Omental fat pad (tissue), 4 donors: ENCODE measurements at places on chromosomes 5 and 9.

DNA sequence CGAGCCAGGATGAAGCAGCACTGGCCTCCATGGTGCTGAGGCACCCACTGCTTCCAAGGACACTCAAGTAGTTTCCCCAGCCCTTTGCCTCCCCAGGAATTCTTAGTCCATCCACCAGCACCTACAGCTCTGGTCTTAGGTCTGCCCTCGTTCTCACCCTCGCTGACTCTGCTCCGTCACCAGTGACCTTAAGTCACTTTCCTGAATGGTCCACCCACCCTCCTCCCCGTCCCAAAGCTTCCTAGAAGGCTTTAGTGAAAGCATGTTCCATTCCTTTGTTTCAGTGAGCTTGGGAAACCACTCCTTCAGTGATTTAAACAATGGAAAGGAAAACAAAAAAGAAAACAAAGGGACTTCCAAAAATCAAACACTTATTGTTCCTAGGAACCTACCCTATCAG lies 54.6 kb upstream of the MAP3K1 start:
- no peak for DNase-seq

DNA sequence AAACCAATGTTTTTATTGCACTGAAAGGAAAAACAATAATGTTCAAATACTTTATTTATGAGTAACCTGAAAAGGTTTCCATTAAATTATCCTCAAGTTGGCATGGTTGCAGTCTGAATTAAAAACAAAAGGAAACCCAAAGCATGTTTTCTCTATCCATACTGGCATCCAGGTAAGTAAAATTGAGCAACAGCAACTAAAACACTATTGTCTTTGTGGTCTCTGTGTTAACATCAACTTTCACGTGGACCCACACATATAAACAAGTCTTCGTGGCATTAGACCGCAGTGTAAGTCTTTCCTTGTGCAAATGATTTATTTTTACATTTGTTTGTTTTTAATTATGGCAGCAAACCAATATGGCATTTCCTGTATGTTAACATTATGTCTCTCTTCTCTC lies 757.6 kb downstream of the SEMA5A start:
- no peak for DNase-seq

DNA sequence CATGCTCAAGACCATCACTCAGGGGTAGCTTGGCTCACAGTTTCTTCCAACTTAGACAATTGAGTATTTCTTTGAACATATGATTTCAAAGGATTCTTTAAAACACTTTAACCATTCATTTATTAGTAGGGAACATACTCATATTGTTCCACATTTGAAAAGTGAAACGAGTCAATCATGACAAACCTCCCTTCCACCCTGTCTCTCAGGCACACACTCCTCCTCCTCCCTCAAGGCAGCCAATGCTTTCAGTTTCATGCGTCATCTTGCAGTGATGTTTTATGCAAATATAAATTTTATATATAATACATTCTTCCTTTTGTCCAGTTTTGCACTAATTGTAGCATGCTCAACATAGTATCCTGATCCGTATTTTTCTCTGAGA lies 126.0 kb upstream of the BOD1 start:
- no peak for DNase-seq

GRCh38 chr5:181160152-181160754 lies 12.9 kb downstream of the OR2V2 start:
- DNase-seq, result no peak

- DNase-seq, result peak; percentile 32
These were observed 1.9 kb downstream of the SPARC start for GRCh38 chr5:151684690-151685361.

- no peak for DNase-seq
These were observed 265.4 kb downstream of the EDIL3 start for GRCh38 chr5:84119252-84119651.

- no peak for DNase-seq
These were observed 7.7 kb downstream of the IL4 start for GRCh38 chr5:132681476-132681831.

DNA sequence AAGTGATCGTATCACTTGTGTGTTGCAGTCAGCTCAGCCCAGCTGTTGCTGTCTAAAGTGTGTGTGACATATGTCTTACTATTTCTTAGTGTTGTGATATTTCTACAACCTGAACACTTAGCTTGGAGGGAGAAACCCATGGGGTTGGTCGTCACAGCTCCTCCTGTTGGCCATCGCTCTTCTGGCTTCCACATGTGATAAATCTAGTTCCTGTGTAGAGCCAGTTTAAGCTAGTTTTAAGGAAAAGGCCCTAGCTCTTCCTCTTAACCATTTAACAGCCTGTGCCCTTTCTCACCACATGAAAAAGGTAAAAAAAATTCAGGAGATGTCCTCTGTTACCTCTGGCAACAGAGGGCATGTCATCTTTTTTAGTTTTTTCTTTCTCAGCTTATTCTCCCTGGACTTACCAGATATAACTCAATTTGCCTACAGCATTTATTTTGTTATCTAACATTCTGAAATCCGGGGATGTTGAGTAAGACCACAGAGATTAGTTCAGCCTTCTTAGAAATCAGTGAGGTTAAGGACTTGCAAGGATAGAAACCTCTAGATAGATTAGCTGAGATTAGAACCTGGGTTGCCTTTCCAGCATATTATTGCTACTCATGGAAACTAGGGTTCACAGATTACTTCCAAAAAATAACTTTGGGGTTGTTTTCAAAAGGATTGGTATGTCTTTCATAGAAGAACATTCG lies 100.4 kb downstream of the GAPVD1 start:
- DNase-seq, result no peak

GRCh38 chr5:141657937-141658545 lies 6.8 kb upstream of the FCHSD1 start:
- no peak for DNase-seq
